ENCODE measurements at places on chromosomes 7 and 10.

DNA sequence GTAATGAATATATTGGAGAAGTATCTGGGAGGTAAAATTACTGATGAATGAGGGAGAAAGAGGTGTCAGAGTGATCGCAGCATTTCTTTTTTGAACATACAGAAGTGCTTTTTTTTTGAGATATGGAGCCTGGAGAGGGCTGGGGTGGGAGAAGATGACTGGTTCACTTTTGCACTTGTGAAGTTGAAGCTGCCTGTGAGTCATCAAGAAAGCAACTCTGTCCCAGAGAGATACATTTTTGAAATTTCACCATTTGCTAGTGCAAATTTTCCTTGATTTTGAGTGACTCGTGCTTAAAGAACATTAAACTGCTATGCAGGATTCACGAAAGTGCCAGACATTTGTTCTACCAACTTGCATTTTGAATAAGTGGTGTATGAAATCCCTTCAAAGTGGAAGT, 81.8 kb downstream of the ADRA2A start:
- no peak for DNase-seq

GRCh38 chr10:116756277-116756676, 13.9 kb upstream of the HSPA12A start:
- no peak for DNase-seq

GRCh38 chr7:130985361-130985760, 251.4 kb upstream of the KLF14 start:
- no peak for DNase-seq

GRCh38 chr10:3900391-3900790, 115.4 kb upstream of the KLF6 start:
- no peak for DNase-seq

GRCh38 chr7:109256762-109257560, 687.3 kb downstream of the DNAJB9 start:
- DNase-seq = no peak

DNA sequence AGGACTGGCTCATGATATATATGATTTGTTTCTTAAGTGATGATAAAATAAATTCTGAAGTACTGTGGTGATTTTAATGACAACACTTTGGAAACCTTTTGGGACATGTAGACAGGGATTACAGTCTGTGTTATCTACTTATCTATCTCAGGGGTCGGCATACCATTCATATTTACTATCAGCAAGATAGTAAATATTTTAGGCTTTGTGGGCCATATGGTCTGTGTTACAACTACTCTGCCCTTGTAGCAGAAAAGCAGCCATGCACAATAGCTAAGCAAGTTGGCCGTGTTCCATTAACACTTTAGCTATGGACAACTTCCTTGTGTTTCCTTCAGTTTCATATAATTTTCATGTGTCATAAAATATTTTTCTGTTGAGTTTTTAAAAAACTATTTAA, 97.8 kb upstream of the PRPS1L1 start:
- DNase-seq = no peak

GRCh38 chr7:153398789-153399553, 639.4 kb downstream of the ACTR3B start:
- no peak for DNase-seq

- no peak for DNase-seq
These were observed 12.4 kb upstream of the BMPER start for GRCh38 chr7:33892945-33893344.

DNA sequence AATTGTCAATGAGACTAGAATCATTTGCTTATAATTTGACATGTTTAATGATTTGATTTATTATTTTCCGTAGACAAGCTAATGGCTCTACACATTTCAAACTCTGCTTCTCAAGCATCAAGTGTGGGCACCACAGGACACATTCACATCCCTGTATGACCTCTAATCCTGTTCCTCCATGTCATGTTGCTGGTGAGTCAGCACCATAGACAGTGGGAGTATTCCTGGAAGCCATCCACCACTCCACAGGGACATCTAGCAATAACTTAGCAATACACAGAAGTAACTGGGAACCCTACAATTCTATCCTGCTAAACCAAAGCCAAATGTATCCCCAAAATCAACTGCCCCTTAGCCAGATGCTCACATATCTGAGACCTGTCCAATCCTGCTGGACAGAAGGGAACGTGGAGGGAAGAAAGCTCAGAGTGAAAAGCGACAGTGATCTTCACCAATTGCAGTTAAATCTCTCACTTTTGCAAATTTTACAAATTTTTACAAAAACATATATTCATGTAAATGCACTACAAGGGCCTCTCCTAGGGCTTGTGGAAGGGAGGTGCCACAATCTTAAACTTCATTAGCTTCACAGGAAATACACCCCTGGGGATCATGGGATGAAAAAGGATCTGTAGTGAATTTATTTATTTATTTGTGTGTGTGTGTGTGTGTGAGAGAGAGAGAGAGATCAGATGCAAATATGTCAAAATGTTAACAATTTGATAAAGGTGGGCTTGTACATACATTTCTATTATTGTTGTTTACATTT, 126.5 kb downstream of the GFRA1 start:
- DNase-seq = no peak

DNA sequence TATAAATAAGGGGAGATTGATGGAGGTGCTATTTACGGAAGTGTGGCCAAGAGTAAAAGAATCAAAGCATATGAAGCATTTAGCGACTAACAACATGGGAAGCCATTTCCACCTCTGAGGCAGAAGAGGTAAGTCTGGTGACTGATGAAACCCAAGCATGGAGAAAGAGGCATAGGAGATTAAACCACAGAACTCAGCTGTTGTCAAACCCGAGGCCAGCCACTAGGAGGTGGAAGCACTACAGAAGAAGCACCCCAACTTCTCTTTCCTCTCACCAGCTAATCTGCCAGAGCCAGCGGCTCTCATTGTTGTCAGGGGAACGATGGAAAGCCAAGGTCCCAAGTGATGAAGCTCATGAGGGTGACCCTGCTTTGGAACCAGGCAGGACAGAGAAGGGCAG, 19.6 kb upstream of the CNTNAP2 start:
- DNase-seq = no peak

GRCh38 chr10:126253611-126253998, 134.7 kb downstream of the ADAM12 start:
- DNase-seq = no peak

DNA sequence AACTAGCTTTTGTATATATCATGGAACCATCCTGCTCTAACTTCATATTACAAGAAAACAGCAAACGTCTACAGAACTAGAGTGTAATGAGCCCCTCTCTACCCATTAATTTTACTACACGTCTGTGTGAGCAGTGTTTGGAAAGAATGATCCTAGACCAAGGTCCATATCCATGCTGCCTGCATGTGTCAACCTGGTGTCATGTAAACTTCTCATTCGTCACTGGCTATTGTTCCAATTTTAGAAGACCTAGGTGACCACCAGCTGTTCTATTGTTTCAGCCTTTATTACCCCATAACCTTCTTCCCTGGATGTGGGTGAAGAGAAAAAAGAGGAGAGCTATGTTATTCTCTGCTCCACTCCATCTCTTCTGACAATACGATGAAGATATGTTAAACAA, 77.1 kb downstream of the CREM start:
- no peak for DNase-seq

- no peak for DNase-seq
These were observed 20.8 kb upstream of the UNC5B start for GRCh38 chr10:71191551-71192076.

DNA sequence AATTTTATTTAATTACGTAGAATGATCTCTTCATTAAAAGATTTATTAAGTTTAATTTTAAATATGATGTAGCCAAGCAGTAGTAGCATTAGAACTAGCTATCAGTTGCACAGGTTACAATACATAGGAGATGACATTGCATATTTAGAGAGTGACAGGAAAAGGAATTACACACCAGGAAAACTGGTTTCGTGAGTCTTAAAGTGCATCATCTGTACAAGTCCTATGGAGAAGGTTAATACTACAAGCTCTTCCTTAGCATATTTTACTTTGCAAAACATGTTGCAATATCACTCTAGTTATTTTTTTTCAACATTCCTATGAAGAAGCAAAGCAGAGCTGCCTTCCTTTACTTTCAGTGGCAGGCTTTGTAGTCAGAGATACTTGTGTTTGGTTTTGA, 20.2 kb upstream of the SEM1 start:
- no peak for DNase-seq

DNA sequence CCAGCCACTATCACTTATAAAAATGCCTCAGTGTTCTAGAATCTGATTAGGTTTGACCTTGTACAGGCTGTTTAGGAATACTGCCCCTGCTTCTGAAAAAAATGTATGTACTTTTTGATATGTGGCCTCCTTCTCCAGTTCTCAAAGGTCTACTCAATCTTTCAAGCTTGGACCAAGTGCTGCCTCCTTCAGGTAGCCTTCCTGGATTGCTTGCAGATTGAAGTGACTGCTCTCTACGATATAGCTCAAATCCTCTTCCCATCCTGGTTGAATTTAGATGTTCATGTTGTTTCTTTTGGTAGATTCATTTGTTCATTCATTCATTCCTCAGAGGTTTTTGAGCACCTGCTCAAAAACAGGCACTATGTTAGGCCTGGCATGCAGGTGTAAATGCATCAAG, 77.2 kb upstream of the NPTX2 start:
- DNase-seq = no peak

DNA sequence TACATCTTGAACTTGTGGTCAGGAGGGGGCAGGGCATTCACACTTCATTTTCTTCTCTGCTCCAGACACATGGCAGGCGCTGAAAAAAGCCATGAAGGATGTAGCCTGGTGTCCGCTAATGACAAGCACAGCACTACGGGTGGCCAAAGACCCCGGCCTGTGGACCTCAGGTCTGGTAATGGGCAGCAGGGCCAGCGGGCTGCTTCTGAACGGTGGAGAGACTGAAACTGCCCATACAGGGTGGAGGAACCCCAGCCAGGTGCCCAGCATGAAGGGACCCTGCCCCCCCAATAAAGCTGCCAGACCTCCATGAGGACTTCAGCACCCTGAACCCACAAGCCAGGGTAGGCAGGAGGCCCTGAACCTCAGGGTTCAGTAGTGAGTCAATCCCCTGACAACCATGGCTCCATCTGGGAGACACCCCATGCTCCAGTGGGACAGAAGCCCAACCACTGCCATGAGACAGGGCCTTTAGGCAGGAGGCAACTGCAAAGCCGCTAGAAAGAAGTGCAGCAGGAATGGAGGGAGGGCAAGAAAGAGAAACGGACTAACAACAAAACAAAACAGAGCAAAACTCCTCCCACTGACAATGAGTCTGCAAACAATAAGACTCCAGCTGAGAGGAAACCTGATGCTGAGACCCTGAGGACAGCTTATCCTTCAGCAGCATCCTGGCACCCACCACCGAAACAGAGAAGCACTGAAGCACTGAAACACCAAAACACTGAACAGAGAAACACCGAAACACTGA, 140.2 kb upstream of the PPP2R2D start:
- DNase-seq = peak; percentile 34

- DNase-seq = no peak
These were observed 138.4 kb downstream of the MGMT start for GRCh38 chr10:129605266-129605985.

DNA sequence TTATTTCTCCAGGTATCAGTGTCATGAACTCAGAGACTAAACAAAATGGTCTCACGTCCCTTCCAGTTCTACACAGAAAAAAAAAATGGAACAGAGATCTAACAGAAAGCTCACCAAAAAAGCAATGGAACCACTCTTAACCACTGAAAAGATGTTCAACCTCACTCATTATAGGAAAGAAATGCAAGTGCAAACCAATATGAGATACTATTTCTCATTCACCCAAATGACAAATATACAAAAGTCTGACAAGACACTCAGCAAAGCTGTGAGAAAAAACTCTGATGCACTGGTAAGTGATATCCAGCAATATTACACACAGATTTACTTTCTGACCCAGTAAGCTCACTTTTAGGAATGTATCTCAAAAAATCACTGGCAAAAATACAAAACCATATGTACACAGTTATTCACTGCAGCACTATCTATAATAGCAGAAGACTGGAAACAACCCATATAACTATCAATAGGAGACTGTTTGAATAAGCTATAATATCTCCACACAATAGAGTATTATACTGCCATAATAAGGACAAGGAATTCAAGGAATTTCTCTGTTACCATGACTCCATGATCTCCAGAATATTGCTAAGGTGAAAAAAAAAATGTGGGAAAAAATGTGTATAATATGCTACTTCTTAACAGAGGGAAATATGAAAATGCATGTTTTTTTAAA, 36.6 kb downstream of the ABI1 start:
- no peak for DNase-seq

GRCh38 chr10:9535744-9536143, 1481.3 kb downstream of the GATA3 start:
- DNase-seq = no peak

DNA sequence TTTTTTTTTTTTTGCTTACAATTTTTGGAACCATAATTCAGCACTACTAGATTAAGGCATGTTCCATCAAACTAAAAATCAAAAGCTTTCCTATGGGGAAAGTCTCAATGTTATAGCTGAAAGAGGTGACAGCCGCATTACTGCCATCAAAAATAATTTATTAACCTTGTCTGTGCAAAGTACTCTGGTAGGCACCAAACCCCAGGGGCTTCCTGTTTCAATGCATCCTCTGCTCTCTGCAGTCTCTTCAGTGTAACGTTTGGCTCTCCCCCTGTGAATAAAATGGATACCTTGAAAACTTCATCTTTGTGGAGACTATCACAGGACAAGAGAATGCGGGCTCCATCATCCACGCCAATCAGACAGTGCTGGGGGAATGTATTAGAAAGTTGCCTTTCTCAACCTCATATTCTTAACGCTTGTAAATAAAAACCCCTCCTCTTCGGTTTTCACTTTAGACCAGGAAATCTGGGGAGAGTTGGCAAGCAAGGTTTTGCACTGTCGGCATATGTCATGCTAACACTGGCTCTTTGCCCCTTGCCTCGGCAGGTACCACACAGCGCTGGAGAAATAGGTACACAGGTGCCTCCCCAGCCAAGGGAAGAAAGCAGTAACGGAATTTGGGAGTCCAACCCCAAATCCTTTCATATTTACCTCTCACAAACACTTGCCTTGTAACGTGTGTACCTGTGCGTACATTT, 1.6 kb upstream of the NRG3 start:
- no peak for DNase-seq

DNA sequence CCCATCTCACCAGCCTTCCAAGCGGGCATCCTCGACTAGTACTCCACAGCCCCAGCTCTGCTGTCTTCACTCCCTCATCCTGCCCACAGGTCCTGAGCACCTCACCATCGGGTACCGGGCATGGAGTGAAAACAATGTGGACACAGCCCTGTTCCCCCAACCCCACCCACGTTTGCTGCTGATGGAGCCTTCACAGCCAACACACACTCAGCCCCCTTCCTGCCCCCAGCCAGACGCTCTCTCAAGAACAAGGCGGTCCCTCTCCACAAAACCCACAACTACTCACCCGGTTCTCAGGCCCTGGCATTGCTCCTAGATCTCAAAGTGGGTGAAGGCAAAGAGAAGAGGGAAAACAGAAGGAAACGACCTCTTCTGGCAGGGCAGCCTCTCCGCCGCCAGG, 56.1 kb downstream of the SLIT1 start:
- DNase-seq = no peak
